ENCODE measurements at places on chromosomes 5 and 9.

DNA sequence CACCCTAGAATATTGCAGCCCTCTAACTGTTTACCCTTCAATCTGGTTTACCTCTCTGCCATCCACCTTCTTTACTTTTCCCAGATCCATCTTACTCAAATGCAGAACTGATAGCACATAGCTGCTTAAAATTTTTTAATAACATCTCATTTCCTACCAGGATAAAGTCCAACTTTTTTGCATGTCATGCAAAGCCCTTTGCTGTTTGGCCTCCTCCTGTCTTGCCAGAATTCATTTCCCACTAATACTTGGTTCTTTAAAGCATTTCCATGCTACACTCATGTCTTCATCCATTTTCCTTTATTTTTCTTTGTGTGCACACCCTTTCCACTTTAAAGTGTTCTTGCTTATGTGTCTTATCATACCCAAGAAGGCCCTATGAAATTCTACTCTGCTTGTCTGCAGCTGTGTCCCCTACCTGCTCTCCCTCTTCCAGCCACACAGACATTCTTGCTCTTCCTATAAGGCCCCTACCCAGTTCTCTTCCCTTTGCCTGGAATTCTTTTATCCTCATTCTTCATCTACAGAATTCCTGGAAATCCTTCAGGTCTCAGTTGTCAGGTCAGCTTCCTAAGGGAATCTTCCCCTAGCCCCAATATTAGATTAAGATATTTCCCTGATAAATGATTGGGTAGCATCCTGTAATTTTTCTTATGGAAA lies 50.3 kb downstream of the TLE4 start:
- no peak for DNase-seq

DNA sequence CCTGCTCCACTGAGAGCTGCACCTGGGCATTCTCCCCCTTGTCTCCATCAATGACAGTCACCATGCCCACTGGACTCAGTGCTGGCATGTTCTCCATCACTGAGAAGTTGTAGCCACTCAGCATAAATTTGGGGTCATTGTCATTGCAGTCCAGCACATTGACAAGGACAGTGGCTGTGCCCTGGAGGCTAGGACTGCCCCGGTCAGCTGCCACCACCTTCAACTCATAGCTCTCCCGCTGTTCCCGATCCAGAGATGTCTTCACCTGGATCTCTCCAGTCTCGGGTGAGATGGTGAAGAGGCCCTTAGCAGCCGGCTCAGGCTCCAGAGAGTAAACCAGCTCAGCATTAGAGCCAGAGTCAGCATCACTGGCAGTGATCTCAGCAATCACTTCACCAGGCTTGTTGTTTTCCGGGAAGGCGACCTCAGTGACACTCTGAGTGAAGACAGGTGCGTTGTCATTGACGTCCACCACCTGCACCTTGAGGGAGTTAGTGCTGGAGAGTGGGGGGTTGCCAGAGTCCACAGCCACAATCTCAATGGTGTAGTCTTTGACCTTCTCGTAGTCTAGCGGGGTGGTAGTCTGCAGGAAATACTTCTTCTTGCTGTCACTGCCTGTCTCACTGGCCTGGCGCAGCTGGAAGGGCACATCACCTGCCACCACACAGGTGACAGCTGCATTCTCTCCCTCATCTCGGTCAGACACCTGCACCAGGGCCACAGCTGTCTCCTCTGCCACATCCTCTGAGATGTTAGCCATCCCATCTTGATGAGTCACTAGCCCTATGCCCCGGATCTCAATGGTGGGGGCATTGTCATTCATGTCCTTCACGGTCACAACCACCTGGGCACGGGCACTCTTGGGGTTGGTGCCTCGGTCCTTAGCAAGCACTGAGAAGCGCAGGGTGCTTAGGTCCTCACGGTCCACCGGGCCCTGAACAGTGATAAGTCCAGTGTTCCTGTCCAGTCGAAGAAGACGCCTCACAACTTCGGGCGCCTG lies 13.5 kb downstream of the PCDH1 start:
- no peak for DNase-seq

- DNase-seq = no peak
Observed at GRCh38 chr9:95171596-95171995, 145.9 kb downstream of the FANCC start.

DNA sequence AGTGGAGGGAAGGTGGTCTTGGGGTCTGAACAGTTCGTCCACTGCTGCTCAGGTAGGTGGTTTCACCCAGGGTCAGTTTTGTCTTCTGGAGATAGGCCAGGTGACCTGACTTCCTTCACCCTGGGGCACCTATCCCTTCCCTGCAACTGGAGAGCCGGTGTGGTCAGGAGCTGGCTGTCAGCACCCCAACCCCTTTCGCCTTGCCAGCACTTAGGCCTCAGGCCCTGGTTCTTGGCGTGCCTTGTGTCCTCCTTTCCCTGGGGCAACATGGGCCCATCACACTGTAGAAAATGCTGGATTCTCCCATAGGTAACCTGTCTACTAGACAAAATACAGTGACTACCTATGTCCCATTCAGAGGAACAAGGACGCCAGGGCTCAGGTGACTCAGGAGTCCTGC lies 13.1 kb downstream of the PROP1 start:
- DNase-seq = no peak

DNA sequence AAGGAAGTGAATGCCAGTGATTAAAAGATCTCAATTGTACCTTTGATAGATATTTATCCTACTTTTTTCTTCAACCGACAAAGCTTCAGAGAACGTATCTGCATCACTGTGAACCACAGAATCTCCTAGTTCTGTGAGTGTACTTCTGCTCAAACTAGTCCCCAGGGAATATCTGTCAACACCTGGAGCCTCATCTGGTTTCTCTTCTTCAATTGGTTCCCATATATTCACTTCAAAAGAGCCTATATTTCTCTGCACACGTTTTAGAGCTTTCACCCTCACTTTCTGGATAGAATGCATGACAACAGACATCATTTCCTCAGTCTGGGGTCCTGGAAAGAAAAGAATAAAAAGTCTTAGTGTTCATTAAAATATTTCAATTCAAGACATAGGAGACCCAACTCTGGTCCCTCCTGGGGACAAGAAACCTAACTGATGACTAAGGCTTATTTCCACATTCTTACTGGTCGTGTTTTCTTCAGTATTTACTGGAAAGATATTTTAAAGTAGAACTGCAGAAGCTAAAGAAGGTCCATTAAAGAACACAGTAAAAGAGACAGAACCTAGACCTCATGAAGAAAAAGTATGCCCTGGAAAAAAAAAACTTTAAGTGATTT lies 64.3 kb downstream of the CPLANE1 start:
- DNase-seq = no peak

DNA sequence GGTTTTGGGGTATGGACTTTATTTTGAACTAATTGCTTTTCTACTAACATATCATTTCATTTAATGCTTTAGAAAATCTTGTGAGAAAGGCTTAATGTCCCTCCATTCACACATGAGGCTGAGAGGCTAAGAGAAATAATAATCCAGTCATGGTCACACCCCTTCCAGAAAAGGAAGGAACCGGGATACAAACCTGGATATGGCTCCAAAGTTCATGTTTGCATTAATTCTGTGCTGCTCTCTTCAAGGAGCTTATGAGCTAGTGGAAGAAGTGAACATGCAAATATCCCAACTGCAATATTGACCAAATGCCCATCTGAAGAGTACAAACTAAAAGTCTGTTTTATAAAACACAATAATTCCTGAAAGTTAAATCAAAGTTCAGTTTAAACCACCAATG lies 732.1 kb upstream of the RIOK2 start:
- no peak for DNase-seq

DNA sequence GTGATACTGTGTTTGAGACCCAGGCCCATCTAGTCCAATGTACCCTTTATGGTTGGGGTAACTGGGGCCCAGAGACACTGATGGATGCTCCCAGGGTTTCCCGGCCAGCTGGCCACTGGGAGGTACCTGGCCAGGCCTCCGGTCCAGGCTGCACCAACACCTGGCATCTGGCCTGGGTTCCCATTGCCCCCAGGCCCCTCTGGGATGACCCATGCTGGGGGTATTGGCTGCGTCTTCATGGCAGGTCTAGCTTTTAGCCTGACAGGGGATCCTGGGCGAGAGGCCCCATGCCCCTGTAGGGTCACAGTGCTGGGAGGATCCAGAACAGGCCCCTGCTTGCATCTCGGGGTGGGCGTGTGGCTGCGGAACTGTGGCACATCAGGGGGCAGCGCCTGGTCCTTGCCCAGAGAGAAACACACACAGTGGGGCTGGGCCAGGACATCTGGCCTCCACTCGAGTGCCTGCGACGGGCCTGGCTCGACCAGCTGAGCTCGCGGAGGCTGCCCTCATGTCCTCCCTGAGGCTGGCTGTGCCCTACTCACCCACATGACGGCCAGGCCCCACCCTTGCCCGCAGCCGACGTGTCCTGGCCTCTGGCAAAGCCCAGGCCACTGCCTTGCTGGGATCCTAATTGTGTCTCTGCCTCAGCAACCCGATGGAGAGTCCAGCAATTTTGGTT lies 21.5 kb upstream of the COL5A1 start:
- DNase-seq = no peak

GRCh38 chr9:4569101-4569500 lies 78.8 kb downstream of the SLC1A1 start:
- no peak for DNase-seq
